Small intestine (tissue), 16 donors: ENCODE measurements at places on chromosomes 12 and 14. TPM values are rescaled to one million over a fixed set of nuclear protein-coding genes. Genes with fewer than 3 reads are reported as not detected.

DNA sequence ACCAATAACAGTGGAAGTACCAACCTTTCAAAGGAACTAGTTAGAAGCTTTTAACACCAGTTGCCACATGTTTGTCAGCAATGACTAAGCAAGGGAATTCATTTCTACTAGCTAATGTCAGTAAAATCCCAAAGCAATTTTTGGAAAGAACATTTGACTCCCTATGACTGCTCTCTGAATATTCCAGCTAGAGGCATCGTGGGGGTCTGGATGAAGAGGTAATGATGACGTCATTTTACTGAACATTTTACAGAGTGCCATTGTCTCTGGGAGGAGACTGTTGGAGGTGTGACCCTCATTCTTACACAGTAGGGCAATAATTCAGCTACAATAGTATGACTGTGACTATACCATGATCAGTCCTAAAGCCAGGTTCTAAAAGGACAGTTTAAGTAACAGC lies 204.8 kb downstream of the ITPR2 start:
- no peak for DNase-seq

DNA sequence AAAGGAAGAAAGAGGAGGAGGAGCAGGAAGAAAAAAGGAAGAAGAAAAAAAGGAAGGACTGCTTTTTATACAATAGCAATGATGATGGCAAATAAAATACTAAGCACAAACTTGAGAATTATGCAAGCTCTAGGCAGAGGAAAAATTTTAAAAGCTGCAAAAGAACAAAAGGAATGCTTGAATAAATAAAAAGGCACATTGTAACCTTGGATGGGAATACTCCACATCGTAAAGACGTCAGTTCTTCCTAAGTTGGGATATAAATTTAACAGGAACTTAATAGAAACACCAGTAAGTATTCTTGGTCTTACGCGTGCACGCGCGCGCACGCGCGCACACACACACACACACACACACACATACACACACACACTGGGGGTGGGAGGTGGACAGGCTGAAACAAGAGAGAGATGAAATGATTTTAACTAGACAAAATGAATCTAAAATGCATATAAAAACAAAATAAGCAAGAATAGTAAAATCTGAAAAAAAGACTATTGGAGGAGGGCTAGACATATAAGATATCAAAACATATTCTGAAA lies 43.0 kb downstream of the SERPINA3 start:
- no peak for DNase-seq

- no peak for DNase-seq
These were observed 55.8 kb downstream of the BCL11B start for GRCh38 chr14:99216191-99216590.

GRCh38 chr12:15688202-15688736 lies 100.9 kb downstream of the EPS8 start:
- DNase-seq: peak; percentile 36

DNA sequence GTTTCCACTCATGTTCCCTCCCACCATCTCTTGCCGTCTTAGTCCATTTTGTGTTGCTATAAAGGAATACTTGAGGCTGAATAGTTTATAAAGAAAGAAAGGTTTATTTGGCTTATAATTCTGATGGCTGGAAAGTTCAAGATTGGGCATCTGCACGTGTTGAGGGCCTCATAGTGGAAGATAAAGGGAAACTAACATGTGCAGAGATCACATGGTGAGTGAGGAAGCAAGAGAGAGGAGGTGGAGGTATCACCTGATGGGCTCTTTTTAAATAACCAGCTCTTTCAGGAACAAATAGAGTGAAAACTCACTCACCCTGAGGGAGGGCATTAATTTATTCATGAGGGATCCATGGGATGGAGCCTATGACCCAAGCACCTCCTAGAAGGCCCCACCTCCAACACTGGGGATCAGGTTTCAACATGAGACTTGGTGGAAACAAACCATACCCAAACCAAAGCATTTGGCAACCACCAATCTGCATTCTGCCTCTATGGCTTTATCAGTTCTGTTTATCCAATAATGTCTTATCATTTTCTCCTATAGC lies 29.5 kb downstream of the MYO1H start:
- no peak for DNase-seq

DNA sequence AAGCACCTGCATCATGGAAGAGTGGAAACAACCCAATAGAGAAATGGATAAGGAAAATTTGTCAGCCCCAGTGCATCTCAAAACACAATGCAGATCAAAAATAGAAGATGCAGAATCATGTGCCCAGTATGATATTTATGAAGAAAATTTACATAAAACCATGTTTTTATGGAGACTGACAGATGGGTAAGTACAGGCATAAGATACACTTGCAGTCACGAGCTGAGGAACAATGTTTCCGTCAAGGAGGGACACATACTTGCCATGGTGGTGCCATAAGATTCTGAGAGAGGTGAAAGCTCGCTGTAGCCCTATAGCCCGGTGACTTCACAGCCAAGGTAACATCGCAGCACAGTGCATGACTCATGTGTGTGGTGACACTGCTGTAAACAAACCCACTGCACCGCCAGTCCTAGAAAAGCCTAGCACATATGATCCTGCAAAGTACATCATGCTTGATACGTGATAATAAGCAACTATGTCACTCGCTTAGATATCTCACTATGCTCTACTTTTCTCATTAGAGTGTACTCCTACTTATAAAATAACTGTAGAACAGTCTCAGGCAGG lies 112.6 kb downstream of the RIMBP2 start:
- no peak for DNase-seq

DNA sequence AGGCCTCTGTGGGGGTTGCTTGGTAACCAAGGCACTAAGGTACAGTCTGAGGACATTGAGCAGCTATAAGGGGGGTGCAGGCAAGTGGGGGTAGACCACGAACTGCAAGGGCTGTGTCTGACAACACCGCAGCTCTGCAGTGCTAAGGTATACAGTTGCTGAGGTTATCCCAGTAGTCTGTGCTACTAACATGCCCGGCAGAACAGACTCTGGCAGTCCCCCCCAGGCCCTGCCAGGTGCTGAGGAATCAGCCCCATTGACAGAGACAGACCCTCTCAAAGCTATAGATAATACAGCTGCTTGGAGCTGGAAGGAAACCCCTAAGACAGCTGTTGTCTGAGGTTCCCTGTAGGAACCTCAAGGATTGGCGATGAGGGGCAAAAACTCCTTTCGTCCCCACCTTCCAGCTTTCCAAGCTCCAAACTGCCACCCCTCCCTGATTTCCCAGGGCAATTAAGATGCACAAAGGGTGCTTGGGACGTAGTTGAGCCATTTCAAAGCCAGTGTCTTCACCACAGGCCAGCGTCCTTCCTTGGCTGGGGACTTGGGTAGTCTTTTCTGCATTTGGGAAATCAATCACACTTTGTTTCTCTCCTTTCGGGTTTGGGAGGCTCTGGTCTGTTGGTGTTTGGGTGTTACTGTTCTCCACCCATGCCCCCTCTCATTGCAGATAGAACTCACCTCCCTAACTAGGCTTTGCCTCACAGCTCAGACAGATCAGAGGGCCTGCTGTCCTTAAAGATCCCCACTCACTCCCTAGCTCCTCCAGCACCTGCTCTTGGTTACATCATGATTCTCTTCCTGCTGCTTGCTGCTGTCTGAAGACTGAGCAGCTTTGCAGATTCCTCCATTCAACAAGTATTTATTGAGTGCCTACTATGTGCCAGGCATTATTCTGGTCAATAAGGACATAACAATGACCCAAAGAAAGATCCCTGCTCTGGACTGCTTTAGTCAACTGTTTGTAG lies 2.0 kb upstream of the MYH7 start:
- no peak for DNase-seq

DNA sequence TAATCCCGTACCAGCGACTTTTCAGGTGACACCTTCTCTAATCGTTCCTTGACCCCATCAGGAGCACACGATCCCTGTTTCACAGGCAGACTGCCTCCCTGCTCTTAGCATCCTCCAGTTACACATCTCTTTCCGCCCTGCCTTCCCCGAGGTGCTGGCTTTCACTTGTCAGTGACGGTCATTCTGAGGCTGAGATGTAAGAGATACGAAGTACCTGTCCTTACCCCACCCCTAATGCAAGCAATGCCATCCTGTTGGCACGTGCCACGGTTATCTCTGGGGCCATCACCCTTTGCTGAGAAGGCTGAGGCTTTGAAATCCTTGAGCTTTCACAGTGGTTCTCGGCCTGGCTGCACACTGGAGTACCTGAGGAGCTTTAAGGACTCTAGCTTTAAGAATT lies 24.4 kb downstream of the B4GALNT3 start:
- no peak for DNase-seq

DNA sequence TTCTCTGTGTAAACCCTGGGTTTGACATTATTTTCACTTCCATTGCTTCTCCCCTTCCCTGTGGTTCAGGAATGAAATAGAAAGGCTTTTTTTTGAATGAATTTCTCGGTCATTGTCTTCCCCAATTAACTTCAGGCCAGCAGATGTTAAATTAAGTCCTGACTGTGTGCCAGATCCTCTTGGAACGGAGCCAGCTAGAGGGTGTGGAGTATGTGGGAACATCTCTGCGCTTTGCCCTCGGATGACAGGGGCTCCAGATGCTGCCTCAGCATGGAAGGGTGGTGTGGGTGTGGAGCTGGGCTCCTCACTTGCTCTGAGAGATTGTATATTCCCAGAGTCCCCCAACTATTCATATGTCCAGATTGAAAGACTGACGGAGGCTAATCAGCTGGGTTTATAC lies 13.1 kb downstream of the KRT85 start:
- DNase-seq: peak; percentile 23

DNA sequence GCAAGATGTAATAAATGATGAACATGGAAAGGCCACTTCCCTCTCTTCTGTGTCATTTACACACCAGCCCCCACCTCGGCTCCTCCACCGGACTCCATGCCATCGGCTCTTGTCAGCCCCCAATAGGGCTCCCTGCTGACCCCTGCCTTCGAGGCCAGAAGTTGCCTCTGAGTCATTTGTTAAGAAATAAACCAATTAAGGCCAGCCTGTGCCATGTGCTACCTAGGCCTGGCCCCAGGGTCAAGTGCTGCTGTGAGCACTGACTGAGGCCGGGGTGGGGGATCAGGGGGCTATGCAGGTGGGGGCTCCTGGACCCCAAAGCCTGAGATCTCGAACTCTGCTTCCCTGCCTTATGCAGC lies 53.2 kb downstream of the TESC start:
- DNase-seq: no peak

GRCh38 chr14:68468437-68469207 lies 324.2 kb downstream of the ZFP36L1 start:
- peak; percentile 55 for DNase-seq

DNA sequence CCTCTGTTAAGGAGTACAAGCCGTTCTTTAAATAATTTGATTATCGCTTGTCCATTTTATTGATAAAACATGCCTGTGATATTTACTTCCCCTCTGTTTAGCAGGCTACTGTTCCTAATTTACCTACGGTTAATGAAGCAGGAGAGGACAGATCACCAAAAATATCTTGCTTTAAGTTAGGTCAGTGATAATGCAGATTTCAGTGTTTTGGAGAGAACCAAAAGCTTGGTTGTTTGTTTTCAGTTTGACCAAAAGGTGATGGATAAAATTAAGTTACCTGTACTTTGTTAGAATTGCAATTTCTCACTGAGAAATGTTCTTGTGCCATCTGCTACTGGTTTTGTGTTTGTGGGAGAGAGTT lies 958 bp downstream of the SPATS2 start:
- DNase-seq: peak; percentile 13

DNA sequence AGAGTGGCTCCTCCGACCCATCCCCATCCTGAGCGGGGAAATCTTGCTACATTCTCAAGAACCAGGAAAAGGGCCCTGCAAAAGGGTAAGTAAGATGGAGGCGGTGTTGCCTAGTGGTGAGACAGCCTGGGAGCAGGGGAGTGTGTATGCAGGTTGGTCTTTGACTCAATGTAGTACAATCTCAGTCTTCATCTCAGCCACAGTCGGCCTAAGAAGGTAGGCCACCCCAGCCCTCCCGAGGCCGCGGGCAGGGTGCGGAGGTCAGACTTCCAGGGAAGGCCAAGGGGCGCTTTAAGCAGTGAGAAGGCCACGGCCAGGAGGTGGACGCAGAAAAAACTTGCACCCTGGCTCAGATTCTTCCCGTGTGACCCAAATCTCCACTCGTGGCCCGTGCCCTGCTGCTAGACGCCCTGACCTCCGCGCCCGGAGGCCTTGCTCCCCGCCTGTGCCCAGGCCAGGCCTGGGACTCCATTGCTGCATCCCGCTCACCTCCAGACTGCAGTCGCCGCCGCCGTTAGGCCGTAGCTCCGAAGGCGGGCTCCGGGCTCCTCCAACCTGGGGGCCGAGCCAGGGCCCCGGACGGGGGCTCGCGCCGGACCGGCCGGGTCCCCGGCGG lies 435 bp downstream of the FOXM1 start:
- DNase-seq: peak; percentile 35

- no peak for DNase-seq
These were observed 10.2 kb upstream of the DHRS7 start for GRCh38 chr14:60175255-60175902.

Gene WNT1
- not detected for polyA plus RNA-seq

Gene ESRRB
- polyA plus RNA-seq: 0.04 TPM

Gene AQP2
- 0.04 TPM for polyA plus RNA-seq

Gene RFX4
- 0.03 TPM for polyA plus RNA-seq

Gene MIP
- polyA plus RNA-seq: not detected

Gene COCH
- 0.71 TPM for polyA plus RNA-seq

Gene CCDC177
- polyA plus RNA-seq: not detected

Gene C12orf50
- not detected for polyA plus RNA-seq
